ENCODE measurements at places on chromosomes 5 and 9. TPM values are rescaled to one million over a fixed set of nuclear protein-coding genes. Genes with fewer than 3 reads are reported as not detected.

- DNase-seq: no peak
These were observed 318.6 kb upstream of the CD180 start for GRCh38 chr5:67515020-67515689.

PFN3 gene
- total RNA-seq: not detected

DNA sequence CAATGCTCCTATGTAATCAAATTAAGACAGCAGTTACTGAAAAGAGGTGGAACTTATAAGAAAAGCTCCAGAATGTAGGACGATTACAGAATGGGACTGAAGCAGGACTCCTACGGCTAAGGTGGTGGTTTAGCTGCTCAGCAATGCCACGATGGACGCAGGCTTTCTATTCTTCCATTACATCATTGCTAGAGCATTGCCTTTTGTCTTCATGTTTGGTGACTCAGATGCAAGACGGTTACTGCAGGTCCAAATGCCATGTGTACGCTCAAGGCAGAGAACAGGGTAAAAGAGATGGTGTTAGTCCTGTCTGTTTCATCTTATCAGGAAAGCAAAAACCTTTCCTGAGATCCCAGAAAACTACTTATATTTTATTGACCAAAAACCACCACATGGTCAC is 255.1 kb downstream of the ZSWIM6 start:
- no peak for DNase-seq

GRCh38 chr9:91843623-91844148 is 106.3 kb downstream of the ROR2 start:
- DNase-seq: no peak

- DNase-seq: no peak
These were observed 49.2 kb downstream of the TIMD4 start for GRCh38 chr5:156913719-156914370.

OMD gene
- 1.4 TPM for total RNA-seq

NRARP gene
- total RNA-seq: 2.2 TPM
